ENCODE measurements at places on chromosomes 16 and 17.
A peak's percentile ranks its signal among the peaks of the same experiment; 100 is the strongest.

GRCh38 chr16:80198311-80199299 is 342.2 kb upstream of the DYNLRB2 start:
- no peak for DNase-seq

- no peak for DNase-seq
Observed at GRCh38 chr17:75897160-75898019, 639 bp upstream of the TRIM65 start.

DNA sequence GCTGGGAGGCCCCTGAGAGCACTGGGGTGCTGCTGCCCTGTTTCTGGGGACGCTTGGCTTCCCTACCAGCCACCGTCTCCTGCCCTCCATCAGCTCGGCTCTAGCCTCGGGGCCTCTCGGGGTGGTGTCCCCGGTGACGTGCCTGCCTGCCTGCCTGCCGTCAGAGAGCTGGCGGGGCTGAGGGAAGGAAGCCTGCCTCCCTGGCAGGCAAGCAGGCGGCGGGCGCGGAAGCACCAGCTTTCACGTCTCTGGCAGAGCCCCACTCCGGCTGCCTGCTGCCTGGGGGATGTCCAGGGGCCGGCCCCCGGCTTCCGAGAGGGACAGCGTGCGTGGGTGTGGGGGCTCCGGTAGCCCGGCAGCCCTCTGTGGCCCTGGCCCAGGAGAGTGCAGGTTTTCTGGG is 9.3 kb downstream of the CENPX start:
- no peak for DNase-seq

DNA sequence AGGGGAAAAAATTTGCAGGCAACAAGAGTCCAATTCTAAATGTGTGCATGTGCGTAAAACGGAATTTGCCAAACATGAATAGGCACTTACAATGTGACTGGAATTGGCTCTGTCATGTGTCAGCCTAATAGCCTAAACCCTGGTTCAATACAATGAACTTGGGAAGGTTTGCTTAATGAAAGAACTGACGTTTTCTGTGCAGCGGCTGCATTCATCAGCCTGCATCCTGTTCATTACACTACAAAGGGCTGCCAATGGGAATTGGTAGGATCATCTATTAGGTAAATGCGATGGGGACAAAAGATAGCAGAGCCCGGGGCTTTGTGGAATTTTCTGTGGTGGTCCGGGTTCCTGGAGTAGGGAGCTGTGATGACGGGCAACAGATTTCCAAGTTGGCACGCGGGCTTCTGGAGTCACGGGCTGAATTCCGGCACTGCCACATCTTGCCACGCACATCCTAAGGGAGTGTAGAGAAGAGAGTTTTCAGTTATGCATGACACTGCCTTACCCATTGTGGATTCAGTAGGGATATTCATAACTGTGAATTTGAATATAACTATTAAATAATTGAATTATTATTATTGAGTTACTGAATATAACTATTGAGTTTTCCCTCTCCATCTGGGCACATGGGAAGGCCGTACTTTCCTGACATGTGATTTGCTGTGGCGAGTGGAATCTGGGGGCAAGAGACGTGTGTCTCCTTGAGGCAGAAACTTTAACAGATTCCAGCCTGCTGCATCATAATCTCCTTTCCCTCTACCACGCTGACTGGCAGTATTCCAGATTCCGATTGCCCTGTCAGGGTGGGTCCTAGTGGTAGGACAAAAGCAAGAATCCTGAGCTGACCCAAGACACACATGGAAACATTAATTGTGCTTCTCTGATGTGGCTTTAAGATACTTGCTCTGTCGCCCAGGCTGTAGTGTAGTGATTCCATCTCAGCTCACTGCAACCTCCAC is 565.6 kb downstream of the WWOX start:
- no peak for DNase-seq

DNA sequence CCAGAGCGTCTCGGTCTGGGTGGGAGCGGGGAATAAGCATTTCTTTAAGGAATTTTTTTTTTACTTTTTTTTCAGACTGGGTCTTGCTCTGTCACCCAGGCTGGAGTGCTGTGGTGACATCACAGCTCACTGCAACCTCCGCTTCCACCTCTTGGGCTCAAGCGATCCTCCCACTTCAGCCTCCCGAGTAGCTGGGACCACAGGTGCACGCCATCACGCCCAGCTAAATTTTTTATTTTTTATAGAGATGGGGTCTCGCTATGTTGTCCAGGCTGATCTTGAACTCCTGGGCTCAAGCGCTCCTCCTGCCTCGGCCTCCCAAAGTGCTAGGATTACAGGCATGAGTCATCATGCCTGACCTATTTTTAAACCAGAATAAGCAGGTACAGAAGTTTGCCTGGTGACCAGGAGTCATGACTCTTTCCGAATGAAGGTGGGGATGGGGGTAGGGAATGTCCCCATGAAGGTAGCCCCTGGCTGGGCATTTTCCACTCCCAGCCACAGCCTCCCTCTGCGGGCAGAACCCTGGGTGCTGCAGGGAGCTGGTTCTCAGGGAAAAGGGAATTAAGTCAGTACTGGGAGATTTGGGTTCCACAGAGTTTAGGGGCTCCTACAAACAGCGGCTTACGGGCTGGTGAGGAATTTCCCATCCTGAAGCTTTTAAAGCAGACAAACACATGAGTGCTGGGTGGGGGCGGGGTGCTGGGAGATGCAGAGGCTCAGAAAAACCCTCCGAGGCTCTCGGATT is 48.3 kb downstream of the TBC1D16 start:
- DNase-seq = no peak

GRCh38 chr16:17105239-17105797 is 365.4 kb downstream of the XYLT1 start:
- no peak for DNase-seq

- DNase-seq = no peak
Observed at GRCh38 chr17:36938566-36939051, 1.3 kb downstream of the LHX1 start.

DNA sequence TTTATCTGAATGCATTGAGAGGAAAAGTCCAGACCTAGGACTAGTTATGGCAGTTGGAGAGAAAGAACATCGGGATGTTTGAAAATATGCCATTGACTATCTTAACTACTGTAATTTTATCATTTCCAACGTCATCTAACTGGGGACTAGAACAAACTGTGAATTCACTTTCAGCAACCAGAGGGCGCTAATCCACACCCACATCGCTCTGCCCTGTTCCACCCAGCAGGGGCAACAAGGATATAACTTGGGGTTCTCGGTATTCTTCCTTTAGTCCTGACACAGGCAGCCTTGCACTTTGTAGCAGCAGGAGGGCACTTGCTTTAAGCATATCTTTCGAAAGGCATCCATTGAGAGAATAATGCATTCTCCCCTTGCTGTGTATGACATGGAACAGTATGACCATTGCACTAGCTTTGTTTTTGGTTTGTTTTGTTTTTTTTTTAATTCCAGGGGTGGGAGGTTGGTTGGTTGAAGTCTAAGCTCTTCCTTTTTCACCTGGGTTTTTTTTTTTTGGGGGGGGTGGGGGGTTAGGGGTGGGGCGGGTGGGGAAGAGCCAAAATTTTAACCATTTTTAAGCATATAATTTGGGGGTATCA is 31.5 kb downstream of the SIAH1 start:
- DNase-seq = peak; percentile 8

- peak; percentile 14 for DNase-seq
Observed at GRCh38 chr16:58128711-58129096, 477 bp downstream of the CFAP20 start.

GRCh38 chr17:78101112-78101511 is 27.4 kb downstream of the TMC6 start:
- DNase-seq = no peak

GRCh38 chr17:61235001-61235826 is 164.4 kb upstream of the TBX2 start:
- no peak for DNase-seq

GRCh38 chr17:44146375-44147346 is 4.9 kb downstream of the HROB start:
- no peak for DNase-seq

DNA sequence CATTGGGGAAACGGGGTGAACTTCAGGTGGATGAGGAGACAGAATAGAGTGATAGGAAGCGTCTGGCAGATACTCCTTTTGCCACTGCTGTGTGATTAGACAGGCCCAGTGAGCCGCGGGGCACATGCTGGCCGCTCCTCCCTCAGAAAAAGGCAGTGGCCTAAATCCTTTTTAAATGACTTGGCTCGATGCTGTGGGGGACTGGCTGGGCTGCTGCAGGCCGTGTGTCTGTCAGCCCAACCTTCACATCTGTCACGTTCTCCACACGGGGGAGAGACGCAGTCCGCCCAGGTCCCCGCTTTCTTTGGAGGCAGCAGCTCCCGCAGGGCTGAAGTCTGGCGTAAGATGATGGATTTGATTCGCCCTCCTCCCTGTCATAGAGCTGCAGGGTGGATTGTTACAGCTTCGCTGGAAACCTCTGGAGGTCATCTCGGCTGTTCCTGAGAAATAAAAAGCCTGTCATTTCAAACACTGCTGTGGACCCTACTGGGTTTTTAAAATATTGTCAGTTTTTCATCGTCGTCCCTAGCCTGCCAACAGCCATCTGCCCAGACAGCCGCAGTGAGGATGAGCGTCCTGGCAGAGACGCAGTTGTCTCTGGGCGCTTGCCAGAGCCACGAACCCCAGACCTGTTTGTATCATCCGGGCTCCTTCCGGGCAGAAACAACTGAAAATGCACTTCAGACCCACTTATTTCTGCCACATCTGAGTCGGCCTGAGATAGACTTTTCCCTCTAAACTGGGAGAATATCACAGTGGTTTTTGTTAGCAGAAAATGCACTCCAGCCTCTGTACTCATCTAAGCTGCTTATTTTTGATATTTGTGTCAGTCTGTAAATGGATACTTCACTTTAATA is 7.0 kb upstream of the TMEM235 start:
- no peak for DNase-seq

DNA sequence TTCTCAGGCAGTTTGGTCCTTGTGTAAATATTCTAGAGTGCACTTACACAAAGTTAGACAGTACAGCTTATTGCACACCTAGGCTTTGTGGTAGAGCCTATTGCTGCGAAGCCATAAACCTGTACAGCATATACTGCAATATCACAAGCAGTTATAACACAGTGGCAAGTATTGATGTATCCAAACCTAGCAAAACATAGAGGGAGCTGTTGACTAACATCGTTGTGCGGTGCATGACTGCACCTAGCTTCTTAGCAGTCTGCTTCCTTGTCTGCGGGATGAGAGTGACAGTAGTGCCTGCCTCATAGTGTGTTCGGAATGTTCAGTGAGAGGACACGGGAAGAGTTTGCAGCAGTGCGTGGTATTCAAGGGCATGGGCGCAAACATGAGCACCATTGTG is 78.9 kb downstream of the MPRIP start:
- DNase-seq = no peak

DNA sequence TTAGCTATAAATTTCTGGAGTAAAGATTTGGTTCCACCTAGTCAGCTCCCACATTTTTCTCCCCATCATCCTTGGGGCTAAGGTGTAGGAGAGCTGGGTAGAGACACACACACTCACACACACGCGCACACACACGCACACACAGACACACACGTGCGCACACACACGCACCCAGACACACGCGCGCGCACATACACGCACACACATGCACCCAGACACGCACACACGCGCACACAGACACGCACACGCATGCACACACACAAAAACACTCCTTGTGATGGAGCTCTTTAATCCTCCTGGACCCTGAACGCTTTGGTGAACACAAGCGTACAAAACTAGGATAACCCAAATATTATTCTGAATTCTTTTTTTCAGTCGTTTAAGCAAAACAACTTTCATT is 253.6 kb downstream of the C16orf95 start:
- no peak for DNase-seq

GRCh38 chr17:18332909-18333489 is 17.9 kb downstream of the SMCR8 start:
- no peak for DNase-seq

GRCh38 chr17:55420067-55420775 is 1.4 kb downstream of the MMD start:
- DNase-seq = no peak

DNA sequence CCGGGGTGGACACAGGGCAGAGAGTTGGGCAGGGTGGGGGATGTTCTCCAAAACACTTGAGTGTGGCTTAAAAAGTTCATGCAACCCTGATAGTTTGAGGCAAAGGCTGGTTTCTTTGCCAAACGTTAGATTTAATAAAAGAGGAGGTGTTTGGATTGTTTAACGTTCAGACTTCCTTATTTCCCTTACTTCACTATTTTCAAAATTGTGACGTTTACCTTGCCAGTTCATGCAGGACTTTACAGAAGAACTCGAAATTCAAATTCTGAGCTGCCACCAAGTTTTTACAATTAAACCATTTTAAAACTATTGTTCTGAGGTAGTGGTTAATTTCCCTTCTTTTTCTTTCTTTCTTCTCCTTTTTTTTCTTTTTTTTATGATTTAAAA is 5.5 kb downstream of the SEC14L1 start:
- DNase-seq = no peak

DNA sequence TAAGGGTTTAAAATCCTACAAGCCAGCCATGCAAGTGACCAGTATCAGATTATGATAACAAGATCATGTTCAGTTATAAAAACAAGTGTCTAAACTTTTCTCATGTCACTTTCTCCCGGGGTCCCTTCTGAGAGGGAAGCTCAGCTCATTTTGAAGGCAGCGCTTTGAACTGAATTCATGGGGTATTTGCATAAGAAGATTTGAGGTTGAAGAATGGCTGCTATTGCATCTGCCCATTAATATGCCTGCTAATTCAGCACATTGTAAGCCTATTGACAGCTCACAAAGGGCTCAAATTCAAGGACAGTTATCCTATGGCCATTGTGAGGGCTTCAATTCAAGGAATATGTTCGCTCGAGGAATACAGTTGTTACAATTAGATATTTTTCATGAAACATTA is 290.2 kb upstream of the IRX3 start:
- no peak for DNase-seq

DNA sequence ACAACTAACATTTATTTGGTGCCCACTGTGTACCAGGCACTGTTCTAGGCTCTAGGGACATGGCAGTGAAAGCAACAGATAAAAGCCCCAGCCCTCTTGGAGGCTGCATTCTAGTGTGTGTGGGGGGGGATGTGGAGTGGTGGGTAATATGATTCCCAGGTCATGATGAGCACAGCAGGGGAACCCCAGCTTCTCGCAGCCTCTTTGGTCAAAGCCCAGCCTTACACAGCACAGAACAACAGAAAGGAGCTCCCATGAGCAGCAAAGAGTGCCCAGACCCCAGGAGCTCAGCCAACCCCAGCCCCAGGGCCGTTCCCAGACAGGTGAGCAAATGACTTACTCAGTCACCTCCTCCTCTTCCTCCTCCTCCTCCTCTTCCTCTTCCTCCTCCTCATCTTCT is 21.9 kb downstream of the CNGB1 start:
- no peak for DNase-seq

Data from SW 1271 (cell line).